AG04450 (cell line): ENCODE measurements at places on chromosomes 12 and 14. TPM values are rescaled to one million over a fixed set of nuclear protein-coding genes. Genes with fewer than 3 reads are reported as not detected.

The TAS2R42 gene
- polyA plus RNA-seq = not detected in 2 replicates

The MBIP gene
- polyA plus RNA-seq = 25.6 and 36.8 TPM in 2 replicates

The NEMF gene
- 39.8 and 48.6 TPM in 2 replicates for polyA plus RNA-seq

The TDRD9 gene
- 0.05 and 0.11 TPM in 2 replicates for polyA plus RNA-seq

The MYH6 gene
- not detected in 2 replicates for polyA plus RNA-seq

The CCDC60 gene
- not detected in 2 replicates for polyA plus RNA-seq

The WNT1 gene
- not detected in 2 replicates for polyA plus RNA-seq

The CCDC177 gene
- polyA plus RNA-seq = not detected in 2 replicates

The DPF3 gene
- polyA plus RNA-seq = 15.8 and 18.1 TPM in 2 replicates

The CSAD gene
- polyA plus RNA-seq = 18.9 and 21.6 TPM in 2 replicates
